ENCODE measurements at places on chromosomes 3 and 15.

DNA sequence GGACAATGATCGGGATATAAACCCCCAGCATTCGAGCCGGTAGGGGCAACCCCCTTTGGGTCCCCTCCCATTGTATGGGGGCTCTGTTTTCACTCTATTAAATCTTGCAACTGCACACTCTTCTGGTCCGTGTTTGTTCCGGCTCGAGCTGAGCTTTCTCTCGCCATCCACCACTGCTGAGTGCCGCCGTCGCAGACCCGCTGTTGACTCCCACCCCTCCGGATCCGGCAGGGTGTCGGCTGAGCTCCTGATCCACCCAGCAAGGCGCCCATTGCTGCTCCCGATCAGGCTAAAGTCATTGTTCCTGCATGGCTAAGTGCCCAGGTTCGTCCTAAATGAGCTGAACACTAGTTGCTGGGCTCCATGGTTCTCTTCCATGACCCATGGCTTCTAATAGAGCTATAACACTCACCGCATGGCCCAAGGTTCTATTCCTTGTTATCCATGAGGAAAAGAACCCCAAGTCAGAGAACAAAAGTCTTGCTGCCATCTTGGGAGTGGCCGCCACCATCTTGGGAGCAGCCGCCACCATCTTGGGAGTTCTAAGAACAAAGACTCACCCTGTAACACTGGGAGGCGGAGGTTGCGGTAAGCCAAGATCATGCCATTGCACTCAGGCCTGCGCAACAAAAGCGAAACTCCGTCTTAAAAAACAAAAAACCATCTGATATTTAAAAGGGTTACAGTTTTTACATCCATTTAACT lies 11.2 kb upstream of the EHHADH start:
- no peak for DNase-seq

DNA sequence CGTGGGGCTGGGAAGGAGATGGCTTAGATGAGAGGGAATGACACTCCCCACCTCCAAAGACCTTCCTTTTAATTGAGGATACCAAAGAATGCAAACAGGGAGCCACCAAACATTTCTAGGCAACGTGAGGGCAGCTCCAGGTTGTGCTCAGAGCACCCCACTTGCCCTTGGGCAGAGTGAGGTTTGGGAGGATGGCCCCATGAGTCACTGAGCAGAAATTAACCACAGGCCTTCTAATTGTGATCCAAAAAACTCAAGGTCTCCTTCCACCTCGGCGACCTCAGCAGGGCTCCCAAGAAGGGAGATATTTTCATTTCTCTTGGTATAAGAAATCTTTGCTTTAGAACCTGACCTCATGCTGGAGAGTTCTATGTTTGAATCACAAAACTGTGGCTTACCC lies 305.0 kb upstream of the TPM1 start:
- no peak for DNase-seq

DNA sequence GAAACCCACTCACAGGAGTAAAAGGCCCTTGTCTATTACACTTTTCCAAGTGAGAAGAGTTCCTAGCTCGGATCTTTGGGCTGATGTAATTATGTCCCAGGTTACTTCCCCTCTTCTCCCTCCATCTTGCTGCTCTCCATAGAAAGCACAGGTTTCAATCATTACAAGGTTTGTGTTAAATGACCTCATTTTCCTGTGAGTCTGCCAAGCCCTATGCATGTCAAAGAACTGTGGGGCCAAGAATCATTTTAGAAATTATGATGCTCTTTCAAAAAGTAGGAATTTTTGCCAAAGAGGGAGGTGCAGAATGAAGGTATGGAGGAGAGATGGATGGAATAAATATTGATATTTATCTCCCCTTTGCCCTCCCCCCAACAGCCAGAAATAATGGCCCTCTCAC lies 129.3 kb upstream of the TPM1 start:
- DNase-seq: no peak

- DNase-seq: no peak
Measured at GRCh38 chr15:51218299-51218938, 120.0 kb downstream of the CYP19A1 start.

DNA sequence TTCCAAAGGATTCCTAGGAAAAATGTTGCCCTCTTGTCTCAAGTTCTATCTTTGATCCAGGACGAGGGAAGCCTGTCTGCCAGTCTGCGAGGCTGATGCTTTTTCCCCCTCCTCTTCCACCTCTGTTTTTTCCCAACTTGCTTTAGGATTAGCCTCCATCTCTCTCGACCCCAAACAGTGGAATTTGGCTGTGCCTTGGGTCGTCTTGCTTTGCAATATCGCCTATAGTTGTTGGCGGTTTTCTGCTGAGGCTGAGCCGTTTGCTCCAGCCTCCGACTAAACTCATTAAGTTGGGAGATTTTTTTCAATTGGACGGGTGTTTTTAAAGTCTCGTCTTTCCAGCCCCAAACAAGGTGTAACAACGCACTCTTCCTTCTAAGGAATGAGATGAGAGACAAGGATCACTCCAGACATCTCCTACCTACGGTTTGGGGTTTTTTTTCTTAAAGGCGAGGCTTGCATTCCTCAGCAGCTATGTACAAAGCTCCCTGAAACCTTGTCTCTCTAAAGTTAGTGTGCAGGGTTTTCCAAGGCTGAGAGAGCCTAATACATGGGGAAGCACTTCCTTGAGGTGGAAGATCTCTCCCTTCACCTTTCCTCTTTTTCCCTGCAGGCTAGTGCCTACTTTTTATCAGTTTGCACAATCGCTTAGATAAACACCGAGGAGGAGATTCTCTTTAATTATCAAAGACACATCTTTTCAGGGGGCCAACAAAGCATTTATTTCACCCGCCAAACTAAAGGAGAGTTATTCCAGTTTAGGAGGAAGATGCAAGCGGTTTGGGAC lies 4.8 kb upstream of the NR2F2 start:
- no peak for DNase-seq

- no peak for DNase-seq
Measured at GRCh38 chr3:197444793-197445379, 110.9 kb downstream of the BDH1 start.

GRCh38 chr3:112605285-112605684 lies 35.7 kb downstream of the CCDC80 start:
- DNase-seq: no peak

- peak; percentile 61 for DNase-seq
Measured at GRCh38 chr3:46276497-46277099, 34.3 kb downstream of the CCR3 start.
